ENCODE measurements at places on chromosomes 7 and 10.
A peak's percentile ranks its signal among the peaks of the same experiment; 100 is the strongest.

DNA sequence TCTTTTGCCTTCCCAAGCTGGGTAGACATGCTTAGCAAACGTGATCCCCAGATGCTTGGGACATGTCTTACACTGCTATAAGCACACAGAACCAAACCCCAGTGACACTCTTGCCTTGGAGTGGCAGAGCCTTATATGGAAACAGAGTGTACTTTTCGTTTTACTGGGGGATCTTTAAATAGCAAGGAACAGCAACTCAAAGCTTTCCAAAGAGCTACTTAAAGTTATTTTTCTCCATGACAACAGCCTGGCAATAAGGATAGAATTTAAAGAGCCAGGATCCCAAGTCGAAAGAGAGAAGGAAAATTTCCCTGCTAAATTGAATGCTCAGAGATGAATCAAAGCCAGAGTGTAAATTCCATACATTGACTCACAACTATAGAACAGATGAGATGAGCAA, 67.8 kb downstream of the ZNF365 start:
- no peak for DNase-seq

- no peak for DNase-seq
These were observed 93.6 kb upstream of the PPIF start for GRCh38 chr10:79253704-79254103.

DNA sequence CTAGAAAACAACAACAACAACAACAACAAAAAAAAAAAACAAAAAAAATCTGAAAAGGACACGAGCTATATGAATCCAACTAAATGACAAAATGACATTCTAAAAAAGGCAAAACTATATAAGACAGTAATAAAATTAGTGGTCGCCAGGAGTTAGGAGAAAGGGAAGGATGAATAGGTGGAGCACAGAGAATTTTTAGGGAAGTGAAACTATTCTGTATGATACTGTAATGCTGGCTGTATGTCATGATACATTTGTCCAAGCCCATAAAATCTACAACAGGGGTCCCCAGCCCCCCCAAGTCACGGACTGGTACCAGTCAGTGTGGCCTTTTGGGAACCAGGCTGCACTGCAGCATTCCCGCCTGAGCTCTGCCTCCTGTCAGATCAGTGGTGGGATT, 2.8 kb upstream of the PUS7 start:
- no peak for DNase-seq

DNA sequence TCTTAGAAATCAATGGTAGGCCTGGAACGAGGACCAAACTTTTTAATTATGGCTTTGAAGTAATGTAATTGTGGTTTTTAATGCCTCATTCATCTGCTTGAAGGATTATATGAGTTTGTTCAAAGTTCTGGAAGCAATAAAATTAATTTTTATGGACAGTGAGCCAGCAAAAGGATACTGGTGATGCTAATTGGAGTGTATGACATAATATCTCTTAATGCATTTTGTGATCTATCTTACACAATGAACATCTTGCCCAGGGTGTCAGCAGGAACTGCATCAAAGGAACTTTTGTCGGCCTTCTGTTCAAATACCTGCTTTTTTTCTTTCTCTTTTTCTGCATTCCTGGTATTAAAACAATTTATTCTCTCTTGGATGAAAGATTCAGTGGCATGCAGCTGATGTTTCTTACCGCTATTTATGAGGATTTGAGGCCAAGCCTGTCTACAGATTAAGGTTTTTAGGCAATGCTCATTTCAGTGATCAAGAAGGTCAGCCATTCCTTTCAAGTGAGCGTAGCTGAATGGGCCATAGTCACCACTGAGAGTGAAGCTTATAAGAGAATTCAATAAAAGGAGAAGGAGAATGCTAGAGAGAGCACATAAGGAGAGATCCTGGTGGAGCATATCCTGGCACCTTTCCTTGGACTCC, 974.8 kb downstream of the SORCS3 start:
- no peak for DNase-seq

DNA sequence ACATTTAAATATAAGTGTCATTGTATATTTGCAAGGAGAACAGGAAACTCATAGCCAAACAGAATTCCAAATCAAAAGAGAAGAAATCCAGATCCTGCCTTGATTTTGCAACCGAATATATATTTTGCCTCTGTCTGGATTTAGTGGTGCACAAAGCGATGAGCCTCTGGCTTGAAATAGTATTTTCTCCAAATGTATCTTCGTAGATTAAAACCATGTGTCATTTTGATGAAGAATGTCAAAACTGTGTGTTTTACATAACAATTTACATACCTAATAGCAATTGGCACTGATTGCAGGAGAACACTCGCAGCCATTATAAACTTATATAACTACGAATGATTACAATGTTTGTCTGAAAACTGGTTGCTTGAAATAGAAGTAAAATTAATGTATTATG, 156.4 kb downstream of the ARID5B start:
- no peak for DNase-seq

DNA sequence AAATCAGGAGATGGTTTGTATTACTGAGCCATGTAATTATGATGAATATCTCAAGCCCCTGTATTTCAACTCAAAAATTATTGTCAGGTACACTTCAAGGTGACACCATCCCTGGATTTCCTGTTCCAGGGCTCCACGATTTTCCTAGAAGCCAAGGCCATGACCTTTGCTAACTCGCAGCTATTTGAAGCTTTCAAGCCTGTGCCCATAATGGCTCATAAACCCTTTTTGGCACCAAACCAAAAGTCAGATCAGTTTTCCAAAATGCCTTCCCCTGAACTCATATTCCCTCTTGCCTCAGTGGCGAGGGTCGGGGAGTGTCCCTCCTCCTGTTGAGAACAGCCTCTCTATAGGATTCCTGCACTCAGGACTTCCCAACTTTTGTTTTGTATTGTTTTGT, 70.8 kb downstream of the HIP1 start:
- DNase-seq: no peak

DNA sequence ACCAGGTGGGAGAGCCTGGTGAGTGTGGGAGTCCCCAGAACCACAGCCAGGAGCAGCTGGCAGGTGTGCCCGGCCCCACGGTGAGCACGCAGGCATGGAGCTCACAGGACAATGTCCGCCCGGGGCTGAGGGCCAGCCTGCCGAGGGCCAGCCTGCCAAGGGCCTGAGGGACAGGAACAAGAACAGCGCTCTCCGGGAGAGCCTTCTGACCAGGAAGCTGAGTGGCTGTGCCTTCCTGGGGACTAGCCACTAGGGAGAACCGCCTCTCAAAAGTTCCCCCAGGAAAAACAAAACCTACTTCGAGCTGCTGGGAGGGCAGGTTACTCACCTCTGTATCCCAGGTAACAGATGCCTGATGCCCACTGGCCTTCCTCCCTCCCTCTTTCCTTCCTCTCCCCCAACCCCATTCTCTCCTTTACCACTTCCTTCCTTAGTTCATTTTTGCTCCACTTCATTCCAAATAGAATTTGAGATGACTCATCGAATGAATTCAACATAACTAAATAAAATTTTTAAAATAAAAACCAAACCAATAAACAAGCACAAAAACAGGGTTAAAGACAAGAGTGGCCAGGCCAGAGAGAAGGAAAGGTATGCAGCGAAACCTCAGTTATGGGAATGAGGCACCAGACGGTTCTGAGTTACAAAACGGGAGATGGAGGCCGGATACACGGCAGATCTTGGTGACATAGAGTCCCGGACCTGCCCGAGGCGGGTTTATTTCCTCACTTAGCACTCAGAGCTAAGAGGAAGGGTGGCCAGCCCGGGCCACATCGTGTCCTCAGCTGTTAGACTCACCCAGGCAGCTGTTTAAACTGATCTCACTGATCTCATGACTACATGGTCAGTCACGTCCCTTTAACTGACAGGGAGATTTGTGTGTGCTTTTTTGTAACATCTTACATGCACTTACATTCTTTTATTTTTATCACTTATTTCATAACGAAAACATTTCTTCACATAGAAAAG, 128.5 kb downstream of the TNS3 start:
- no peak for DNase-seq

DNA sequence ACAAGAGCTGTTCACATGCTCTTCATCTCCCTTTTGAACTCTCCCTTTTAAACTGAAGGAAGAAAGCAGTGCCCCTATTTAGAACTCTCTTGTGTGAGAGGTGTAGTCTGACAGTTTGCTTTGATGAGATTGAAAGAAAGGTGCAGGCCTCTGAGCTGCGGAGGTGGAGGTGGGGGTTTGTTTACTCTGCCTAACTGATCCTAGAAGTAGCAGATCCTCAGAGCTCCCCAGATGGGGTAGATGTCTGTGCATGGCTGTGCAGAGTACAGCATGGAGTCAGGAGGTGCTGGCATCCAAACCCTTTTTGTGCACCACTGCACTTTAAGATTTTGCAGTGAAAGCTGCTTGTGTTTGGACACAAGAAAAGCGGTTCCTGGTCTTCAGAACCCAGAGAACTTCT, 58.3 kb downstream of the MINDY4 start:
- no peak for DNase-seq

DNA sequence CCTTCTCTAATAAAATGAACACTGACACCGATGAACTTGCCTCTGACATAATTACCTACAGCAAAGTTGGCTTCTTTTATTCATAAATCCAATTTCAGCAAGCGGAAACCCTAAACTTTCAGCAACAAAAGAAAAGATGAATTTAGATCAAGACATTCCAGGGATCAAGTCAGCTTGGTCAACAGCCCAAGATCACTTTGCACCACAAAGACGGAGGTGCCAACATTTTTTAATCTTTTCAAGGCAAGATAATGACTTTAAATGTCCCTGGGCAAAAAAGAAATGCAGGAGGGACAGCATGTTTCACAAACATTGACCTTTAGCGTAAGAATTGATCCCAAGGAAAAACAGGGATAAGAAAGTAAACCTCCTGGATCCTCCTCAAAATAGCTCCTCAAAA, 636.9 kb downstream of the PARD3 start:
- DNase-seq: no peak

DNA sequence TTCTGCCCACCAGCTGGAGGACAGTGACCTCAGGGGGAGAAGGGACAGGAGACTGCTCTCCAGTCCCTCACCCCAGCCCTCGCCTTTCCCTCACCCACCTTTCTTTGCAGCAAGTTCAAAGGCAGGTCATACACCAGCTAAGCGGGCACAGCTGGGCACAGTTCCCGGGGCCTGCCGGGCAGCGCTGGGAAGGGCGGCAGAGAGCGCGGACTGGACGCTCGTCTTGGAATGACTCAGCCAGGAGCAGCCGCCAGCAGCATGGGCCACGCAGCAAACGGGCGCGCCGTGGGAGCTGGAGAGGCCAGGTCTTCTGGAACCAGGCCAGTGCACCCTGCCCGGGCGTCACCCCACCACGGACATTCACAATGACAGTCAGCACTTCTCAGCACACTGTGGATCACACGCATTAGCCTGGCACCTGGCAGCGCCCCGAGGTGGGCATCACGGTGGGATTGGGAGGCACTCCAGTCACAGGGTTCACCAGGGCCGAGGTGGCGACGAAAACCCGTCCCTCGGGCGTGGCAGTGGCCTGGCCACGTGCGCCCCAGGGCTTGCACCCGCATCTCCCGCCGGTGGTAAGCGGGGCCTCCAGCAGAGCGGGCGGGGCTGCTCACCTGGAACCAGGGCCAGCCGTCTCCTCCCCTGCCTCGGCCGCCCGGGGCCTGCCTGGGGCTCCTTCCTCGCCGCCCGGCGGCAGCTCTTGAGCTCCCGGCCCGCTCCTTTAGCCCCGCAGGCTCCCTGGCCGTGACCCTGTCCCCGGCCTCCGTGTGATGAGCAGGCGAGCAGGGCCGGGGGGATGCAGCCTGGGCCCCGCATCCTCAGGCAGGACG, 29.0 kb upstream of the WDFY4 start:
- DNase-seq: peak; percentile 47

DNA sequence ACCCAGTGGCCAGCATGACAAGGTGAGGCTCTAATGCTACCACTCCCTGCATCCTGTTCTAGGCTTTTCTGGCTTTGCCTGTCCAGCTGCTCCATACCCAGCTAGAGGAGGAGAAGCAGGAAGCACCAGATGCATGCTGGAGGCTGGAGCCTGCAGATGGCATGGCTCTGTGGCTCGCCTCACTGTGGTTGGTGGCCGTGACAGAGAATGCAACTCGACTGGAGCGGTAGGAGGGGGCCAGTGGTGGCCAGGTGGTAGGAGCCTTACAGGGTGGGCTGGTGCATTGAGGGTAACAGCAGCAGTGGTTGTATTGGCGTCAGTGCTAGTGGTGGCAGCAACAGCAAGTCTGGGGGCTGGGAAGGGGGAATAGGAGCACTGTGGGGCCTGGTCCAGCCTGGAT, 128.6 kb downstream of the ZNF248 start:
- no peak for DNase-seq

DNA sequence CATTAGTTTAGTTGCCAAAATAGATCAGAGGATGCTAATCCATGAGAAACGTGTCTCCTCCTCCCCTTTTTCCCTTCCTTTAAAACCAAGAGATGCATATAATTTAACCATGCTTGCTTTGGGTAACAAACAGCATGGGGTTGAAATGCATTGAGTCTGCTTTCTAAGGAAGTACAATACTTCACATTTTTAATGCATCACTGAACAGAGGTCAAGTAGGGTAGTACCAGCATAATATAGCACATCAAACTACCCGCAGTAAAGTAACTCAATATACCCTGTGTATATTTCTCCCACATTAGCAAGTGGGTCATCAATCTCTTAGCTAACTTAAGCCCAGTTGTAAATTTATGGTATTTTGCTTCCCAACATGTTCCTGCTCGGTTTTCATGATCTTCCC, 239.3 kb upstream of the SEMA3C start:
- no peak for DNase-seq

DNA sequence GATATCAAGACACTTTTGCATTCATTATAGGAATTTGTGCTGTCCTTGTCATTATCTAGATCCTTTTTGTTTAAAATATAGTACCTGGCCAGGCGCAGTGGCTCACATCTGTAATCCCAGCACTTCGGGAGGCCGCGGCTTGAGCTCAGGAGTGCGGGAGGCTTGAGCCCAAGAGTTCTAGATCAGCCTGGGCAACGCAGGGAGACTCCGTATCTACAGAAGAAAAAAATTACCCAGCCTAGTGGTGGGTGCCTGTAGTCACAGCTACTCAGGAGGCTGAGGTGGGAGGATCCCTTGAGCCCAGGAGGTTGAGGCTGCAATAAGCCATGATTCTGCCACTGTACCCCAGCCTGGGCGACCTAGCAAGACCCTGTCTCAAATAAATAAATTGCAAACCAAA, 621 bp upstream of the MORN4 start:
- no peak for DNase-seq

- no peak for DNase-seq
These were observed 44.9 kb downstream of the HIBADH start for GRCh38 chr7:27617651-27618381.

- no peak for DNase-seq
These were observed 168.8 kb downstream of the TCF7L2 start for GRCh38 chr10:113118882-113119281.

DNA sequence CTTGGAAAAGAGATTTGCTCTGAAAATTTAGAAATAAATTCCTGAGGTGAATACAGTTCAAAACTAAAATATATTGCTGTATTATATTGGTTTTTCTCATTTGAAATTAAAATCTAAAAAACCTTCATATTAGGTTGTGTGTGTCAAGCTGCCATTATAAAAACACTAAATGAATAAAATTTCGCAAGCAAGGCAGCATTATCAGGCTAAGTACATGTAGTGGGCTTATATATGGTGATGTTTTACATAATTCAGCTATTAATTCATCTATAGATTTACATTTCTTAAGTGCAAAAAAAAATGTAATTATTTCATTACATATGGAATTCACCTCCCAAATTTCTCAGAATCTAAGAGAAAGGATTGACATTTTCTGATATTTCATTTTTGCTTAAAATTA, 5.3 kb downstream of the MEOX2 start:
- DNase-seq: no peak

All from mesothelial cell of epicardium (in vitro differentiated cells).